ENCODE measurements at places on chromosomes 5 and 9.

GRCh38 chr5:134551901-134552300 lies 26.4 kb downstream of the JADE2 start:
- DNase-seq = no peak

DNA sequence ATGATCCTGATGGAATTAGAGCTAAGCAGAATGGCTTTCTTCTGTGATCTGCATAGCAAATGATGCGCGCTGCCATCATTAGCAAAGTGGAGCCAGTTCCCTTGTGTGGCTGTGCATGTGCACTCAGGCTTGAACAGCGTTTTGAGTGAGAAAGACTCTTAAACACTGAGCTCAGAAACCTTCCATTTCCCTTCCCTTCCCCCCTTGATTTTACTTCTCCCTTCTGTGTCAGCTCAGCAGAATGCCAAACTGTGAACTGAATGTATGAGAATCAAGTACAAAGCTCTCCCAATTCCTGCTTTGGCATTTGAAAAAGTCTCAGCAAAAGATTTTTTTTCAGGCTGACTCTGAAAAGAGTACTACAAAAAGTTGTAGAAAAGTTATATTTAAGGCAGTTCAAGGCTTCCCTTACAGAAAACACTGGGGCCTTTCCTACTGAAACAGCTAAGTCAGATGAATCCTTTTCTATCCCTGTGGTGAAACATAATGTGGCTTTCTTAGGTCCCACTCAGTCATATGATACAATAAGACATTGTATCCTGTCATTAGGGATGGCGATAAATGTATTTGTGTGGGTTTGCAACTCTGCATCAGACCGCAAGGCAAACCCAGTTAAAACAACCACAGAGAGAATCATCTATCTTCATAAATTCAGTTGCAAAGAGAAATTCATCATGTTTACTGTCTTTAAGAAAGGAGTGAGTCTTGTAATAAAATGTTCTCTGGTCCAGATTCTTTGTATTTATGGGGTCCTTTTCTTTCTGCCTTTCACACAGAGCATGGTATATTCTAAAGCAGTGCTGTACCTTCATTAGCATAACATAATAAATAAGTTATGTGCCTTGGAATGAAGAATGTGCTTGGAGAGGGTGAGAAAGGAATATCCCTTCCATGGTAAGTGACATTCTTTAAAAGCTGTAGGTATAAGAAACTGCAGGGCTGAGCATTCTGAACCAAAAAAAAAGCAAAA lies 222.6 kb downstream of the CAAP1 start:
- DNase-seq = no peak

DNA sequence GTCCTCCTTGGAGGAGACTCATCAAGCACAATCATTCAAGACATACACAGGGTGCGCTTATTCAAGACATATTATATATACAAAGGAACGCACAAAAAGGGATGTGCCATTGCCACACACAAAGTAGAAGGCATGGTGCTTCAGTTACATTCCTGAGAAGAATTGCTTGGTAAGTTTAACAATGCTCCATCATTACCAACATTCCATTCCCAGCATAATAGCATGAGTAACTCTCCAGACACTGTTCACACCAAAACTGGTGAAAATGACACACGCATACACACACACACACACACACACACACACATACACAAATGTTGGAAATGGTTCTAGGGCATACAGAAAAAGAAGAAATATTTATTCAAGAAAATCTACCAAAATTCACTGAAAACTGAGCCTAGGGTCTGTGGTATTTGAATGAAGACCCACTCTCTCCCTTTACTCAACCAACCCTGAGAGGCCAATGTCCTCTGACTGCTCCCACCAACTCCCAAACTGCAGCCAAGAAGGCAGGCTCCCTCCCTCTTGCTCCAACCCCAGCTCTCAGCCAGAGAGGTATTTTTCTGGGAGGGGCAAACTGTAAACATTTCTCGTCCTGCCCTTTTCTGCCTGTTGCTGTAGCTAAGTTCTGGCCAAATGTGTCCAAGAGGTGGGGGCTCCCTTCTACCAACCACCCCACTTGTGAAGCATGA lies 19.9 kb downstream of the UGT3A1 start:
- no peak for DNase-seq

DNA sequence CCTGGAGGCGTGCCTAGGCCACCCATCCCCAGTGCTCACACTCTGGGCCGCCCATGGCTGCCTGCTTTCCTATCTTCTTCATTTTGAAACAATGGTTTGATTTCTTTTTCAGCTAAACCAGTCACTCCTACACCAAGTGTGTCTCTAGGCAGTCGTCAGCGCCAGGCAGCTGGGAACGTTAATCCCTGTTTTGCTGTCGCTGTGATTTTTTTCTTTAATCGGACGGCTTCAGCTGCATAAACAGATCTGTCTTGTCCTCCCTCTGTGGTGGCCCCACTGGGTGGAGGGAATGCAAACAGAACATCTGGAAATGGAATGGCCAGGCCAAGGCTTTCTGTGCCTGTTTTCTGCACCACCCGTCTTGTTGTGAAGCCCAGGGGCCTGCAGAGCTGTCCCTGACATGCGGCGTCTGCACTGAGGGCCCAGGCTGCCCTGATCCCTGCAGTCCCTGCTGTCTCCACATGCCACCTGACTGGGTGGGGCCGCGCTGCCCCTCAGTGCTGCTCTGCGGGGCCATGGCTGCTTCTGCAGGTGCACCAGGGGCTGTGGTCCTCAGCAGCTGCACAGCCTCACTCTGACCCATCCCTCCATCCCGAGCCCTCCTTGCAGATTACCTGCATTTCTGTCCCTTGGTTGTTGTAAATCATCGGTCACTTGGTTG lies 51.5 kb downstream of the WNK2 start:
- DNase-seq = no peak

GRCh38 chr9:129653823-129654553 lies 11.5 kb upstream of the PRRX2 start:
- no peak for DNase-seq

All from iPS DF 6.9 (cell line).